Gastroesophageal sphincter (tissue), 4 donors: ENCODE measurements at places on chromosomes 6 and 20.
A peak's percentile ranks its signal among the peaks of the same experiment; 100 is the strongest.

DNA sequence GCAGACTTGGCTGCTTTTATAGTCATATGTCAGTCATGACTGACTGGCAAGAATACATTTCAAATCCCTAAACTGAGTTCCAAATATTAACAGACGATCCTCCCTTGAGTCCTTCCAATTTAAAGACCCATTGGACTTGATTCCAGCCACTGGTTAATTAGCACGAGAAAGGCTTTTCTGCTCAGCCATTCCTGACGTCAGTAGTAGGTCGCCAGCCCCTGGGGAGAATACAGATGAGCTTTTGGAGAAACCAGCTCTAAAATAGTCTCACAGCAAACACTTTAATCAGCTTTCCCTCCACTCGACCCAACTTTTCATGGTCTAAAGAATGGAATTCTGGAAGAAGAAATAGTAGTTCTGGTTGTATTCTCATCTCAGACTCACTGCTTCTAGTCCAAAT, 91.6 kb downstream of the SLC22A3 start:
- ATAC-seq: no peak

GRCh38 chr6:21494505-21494904, 99.0 kb upstream of the SOX4 start:
- no peak for ATAC-seq

- ATAC-seq: no peak
These were observed 47.8 kb upstream of the NRSN1 start for GRCh38 chr6:24078200-24078599.

- ATAC-seq: no peak
These were observed 97.6 kb downstream of the ELOVL5 start for GRCh38 chr6:53251033-53251672.

DNA sequence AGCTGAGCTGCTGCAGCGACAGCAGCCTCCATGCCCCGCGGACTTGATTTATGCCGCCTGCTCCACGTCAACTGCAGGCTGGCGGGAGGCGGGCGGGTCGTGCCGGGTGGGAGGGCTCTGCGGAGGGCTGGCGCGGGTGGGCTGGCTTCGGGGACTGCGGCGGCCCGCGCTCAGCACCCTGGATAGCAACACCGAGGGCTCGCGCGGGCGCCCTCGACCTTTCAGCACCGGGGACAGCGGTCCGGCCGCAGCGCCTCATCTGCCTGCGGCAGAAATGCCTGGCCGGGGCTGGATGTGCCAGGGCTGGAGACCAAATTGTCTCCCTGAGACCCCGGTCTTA, 792 bp downstream of the SNAP25 start:
- peak; percentile 72 for ATAC-seq

- no peak for ATAC-seq
These were observed 313.0 kb downstream of the FRK start for GRCh38 chr6:115747719-115748118.

- no peak for ATAC-seq
These were observed 60.6 kb upstream of the ASIP start for GRCh38 chr20:34180460-34181120.

- no peak for ATAC-seq
These were observed 84.5 kb downstream of the DNAH8 start for GRCh38 chr6:38799529-38800184.

DNA sequence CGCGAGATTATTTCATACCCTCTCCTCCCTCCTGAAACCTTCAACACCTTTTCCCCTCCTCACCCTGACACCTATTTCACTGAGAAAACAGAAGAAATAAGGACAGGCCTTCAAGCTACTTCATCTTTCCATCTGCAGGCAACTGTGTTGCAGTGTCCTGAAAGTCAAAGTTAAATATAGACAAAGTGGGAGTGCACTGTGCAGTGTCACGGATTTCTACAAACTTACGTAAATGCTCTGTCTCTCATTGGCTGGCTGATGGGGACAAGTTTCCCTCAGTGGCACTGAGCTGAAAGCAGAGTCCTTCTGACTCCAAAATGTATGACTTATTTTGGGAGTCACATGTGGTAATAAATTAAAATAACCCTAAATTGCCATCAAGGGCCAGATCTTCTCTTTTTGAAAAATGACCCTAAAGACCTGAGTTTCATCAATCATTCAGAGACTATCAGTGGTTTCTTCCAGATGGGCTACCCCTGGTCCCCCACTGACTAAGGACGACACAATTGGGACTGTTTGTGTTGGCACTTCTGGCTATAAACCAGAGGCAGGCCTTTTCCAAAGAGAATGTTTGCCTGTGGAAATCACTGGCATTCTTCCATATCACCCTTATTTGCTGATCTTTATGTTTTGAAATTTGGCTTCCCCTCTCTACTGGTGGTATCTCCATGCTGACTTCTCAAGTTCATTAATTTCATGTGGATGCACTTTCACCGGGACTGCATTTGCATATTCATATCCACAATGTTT, 21.6 kb downstream of the ALDH8A1 start:
- no peak for ATAC-seq

DNA sequence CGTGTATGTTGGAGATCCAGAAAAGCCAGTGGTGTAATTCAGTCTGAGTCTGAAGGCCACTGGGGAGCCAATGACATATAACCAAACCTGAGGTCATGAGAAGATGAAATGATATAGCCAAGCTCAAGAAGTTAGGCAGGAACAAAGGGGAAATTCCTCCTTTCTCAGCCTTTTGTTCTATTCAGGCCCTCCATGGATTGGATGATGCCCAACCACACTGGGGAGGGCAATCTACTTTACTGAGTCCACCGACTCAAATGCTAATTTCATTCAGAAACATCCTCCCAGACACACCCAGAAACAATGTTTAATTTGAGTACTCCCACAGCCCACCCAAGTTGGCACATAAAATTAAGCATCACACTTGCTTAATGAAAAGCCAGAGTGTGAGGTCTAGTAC, 183.6 kb downstream of the GJA1 start:
- no peak for ATAC-seq

DNA sequence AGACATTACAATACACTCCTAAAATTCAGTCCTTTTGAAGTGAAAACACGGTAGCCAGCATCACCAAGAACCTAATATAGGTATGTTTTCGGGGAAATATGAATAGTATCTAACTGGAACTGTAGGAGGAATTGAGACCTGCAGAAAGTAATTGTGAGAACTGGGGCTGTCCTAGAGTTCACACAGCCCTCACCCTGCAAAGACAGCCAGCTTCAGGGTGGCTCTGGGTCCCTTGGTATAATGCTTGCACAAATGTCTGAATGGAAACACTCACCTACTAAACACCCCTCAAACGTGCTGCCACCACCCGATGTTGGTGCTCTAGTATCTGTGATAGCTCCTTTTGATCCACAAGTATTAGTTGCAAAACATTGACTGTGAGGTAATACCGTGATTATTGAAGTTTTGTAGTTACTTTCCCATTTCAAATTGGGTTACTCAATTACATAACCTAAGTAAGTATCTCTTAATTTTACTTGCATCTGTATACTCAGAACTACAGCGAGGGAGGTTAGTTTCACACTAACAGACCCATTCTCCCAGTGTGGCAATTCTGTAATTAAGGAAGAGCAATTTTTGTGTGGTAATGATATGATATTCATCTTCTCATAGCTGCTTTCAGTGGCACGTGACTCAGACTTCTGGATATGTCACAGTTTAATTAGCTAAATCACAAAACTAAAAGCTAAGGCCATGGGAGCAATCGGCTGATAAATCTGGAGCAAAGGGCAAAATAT, 129.5 kb downstream of the INSM1 start:
- no peak for ATAC-seq

- no peak for ATAC-seq
These were observed 200.7 kb upstream of the SPTLC3 start for GRCh38 chr20:12808006-12808567.

- ATAC-seq: no peak
These were observed 275.5 kb upstream of the SLC35B3 start for GRCh38 chr6:8710668-8711431.

- ATAC-seq: no peak
These were observed 26.7 kb downstream of the PKIG start for GRCh38 chr20:44609006-44609515.

- no peak for ATAC-seq
These were observed 103.4 kb downstream of the RTN4IP1 start for GRCh38 chr6:106525882-106526275.

DNA sequence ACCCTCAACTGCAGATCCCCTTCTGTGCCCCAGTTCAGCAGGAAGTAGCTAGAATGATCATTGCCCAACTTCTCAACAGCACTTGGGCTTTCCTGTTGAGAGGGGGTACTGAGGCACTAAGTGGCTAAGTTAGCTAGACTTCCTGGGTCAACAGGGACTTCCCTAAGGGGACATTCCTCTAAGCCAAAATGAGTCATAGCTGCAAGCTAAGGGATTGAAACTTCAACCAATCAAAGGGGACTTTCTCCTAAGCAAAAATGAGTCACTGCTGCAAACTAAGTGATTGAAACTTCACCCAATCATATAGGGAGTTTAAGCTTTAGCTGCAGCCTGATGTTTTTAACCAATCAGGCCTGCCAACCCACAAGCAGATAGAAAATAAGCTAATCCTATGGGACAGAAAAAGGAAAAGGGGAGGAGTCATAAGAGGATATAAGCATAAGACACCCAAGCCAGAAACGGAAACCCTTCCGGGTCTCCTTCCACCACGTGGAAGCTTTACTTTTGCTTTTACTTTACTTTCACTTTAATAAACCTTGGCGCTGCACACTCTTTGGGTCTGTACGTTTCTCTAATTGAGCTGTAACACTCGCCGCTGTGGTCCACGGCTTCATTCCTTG, 659.0 kb upstream of the HS3ST5 start:
- no peak for ATAC-seq

DNA sequence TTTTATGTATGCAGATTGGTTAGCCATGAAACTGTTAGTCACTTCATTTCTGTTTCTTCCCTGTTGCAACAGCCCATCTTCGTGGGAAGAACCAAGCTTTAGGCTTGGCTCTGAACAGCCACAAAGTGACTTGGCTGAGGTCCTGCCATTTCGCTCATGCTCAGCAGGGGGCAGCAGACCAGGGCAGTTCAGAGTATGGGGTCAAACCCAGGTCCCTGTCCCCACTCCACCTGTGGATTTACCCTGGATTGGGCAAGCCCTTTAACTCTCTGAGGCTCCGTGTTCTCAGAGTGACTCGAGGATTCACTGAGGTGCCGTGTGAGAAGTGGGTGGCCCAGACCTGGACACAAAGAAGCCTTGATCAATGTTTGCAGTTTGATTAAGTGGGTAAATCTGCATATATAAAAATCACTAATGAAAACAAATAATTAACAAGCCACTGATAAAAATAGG, 19.8 kb upstream of the MAP1LC3A start:
- peak; percentile 72 for ATAC-seq

GRCh38 chr20:15144916-15145315, 807.5 kb upstream of the FLRT3 start:
- ATAC-seq: no peak

DNA sequence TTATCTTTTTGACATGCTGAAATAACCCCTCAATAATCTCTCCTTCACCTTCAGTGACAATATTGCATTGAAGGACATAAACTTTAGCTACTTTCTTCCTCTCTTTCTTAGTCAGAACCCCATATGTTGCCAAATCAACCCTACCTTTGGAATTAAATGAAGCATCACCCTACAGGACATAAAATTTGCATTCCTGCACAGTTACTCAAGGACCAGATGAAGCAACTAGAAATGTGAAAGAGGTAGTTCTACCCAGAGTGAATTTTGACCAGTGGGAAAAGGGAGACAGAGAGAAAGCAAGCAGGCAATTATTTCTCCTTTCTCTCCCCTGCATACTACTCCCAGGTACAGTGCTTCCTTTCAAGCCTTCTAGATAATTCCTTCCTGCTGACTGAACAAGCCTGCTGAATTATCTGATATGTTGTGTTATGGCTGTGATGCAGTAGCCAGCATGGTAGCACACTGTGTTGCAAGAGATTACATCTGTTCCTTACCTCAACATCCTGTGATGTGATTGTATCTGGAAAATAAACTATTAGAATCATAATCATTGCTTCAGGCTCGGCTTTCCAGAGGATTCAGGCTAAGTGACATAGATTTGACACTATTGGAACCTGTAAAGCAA, 16.6 kb downstream of the TENT5A start:
- no peak for ATAC-seq

GRCh38 chr20:42483730-42484303, 705.9 kb downstream of the PTPRT start:
- peak; percentile 28 for ATAC-seq

GRCh38 chr6:90187437-90188121, 109.1 kb downstream of the BACH2 start:
- no peak for ATAC-seq

GRCh38 chr6:24874776-24875533, 60.8 kb downstream of the RIPOR2 start:
- no peak for ATAC-seq

DNA sequence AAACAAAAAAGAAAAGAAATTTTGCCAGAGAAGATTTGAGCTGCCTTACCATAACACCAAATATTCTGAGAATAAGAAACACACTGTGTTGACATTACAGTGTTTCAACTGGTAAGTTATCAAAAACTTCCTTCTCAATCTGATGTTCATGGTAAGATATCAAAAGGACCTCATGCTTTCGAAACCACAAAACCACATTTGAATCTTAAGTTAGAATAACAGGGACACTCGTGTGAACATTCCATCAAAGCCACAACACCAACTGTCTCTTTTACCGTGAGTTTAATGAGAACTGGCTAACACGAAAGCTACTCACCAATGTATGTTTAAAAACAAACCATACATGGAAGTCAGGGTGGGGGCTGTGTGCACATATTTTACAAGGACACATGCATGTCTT, 73.0 kb upstream of the OPRM1 start:
- no peak for ATAC-seq

DNA sequence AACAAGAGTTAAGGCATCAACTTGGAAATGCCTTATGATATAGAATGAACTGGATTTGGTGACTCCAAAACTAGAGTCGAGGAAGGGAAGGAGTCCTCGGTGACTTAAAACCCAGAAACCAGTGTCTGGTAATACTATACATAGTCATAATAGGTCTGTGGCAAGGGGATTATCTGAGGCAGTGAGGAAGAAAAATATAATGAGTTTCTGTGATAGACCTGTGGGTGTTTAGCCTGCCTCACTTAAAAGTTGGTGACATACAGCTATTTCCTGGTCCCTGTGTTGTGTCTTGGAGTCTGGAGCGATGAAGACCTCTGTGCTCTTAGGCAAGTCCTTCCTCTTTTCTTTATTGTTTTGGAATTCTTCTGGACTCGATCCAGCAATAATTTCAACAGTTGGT, 5.1 kb upstream of the MYO6 start:
- ATAC-seq: no peak

DNA sequence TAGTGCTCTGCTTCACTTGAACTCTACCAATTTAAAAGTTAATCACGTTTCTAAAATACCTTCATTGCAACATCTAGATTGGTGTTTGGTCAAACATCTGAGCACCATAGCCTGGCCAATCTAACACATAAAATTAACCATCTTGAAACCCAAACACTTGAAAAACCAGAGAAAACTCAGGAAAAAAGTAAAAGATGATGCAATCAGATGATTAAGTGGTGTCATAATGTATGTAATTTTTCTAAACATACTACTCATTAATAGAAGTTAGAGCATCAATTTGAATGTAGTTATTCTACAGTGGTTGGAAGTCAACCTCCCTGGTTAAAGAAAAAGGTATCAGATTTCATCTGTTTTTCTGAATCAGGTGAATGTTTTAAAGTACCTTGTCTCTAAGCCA, 228.6 kb upstream of the ID4 start:
- no peak for ATAC-seq
